ENCODE measurements at places on chromosomes 11 and 22.

DNA sequence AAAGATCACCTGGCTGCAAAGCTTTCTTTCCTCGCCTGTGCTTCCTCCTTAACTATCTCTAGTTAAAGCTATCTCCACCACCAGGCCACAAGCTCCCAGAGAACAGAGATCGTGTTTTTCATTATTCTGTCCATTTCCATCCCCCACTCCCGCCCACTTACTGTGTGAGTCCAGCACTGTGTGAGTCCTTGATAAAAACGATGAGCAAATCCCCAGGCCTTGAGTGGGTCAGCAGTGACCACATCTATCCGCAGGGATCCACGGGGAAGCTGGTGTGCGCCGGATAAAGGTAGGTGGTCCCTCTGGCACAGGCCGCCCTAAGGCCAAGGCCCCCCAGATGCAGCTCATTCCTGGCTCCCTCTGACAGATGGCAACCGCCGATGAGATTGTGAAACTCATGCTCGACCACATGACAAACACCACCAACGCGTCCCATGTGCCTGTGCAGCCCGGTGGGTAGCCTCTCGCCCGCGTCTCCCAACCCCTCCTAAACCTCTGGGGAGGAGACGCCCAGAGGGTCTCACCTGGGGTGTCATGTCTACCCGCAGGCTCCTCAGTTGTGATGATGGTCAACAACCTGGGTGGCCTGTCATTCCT, 9.3 kb downstream of the TKFC start:
- no peak for DNase-seq

GRCh38 chr11:67687986-67688385, 13.6 kb upstream of the ALDH3B2 start:
- no peak for DNase-seq

GRCh38 chr11:33942954-33943353, 51.1 kb upstream of the LMO2 start:
- no peak for DNase-seq

GRCh38 chr11:59187587-59187986, 15.7 kb downstream of the DTX4 start:
- peak; percentile 17 for DNase-seq
